ENCODE measurements at places on chromosomes 2 and 18.

DNA sequence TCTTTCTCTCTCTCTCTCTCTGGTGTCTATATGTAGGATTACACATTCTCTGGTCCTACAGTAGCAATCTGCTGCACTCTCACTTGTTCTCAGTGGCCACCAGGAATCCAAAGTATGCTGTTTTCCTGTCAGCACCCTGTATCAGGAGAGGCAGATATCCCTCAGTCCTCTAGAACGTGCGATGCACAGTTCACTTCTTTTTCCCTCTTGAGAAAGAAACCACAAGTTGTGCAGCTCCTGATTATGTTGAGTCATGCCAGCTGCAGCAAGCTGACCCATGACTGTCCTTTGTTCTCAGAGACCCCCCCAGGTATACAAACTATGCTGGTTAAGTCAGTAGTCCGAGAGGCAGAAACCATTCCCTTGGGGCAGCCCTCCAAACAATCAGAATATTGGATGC lies 54.6 kb downstream of the LANCL1 start:
- DNase-seq: no peak

- DNase-seq: no peak
Measured at GRCh38 chr2:100246163-100247145, 75.8 kb downstream of the LONRF2 start.

- peak; percentile 77 for DNase-seq
Measured at GRCh38 chr2:58428096-58429013, 187.2 kb upstream of the FANCL start.

DNA sequence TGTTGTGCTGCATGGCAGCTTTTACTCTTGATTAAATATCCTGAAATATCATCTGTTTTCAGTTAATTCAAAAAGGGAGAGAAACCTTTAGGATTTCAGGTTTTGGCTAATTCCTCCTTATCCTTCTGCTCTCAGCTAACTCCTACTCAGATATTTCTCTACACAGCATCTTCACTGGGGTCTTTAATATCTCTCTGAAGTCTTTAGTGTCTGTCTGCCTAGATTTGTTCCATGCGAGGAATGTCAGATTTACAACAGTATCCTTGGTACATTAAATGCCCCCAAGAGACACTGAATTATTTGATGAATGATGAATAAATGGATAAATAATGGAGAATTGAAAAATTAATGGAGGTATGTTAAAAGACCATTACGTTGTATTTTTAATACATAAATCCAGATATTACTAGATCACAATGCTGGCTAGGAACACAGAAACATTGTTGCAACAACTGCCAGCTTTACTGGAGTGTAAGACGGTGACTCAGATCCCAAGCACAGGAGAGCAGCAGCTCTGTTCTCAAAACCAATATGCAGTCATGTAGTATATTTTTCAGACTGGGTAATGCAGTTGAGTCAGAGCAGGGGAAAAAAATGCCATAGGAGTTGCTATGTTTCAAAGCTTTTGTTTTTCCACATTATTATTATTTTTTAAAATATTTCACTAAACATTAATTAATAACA lies 388.0 kb upstream of the SYT4 start:
- DNase-seq: no peak

- no peak for DNase-seq
Measured at GRCh38 chr18:50849419-50849821, 29.5 kb upstream of the ME2 start.

- DNase-seq: no peak
Measured at GRCh38 chr2:160306985-160307384, 106.9 kb upstream of the ITGB6 start.

DNA sequence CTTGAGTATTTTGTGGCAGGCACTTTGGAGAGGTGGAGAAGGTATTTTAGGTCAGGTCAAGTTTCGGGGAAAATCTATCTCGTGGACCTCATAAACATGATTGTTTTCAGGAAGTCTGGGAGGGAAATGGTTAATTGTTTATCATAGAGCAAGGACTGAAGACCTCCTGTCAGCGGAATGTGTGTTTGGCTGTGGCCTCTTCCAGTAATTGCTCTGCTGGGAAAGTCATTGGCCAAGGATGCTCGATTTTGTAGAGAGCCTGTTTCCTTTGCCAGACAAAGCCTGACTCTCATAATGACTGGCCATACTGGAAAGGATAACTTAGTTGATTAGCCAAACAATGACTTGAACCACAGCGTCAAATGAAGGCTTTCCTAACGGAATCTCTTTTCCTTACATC lies 30.0 kb downstream of the IL1R2 start:
- no peak for DNase-seq

GRCh38 chr2:72887740-72888437 lies 681 bp downstream of the SPR start:
- peak; percentile 82 for DNase-seq

GRCh38 chr2:190205657-190206056 lies 114.0 kb downstream of the HIBCH start:
- DNase-seq: no peak

DNA sequence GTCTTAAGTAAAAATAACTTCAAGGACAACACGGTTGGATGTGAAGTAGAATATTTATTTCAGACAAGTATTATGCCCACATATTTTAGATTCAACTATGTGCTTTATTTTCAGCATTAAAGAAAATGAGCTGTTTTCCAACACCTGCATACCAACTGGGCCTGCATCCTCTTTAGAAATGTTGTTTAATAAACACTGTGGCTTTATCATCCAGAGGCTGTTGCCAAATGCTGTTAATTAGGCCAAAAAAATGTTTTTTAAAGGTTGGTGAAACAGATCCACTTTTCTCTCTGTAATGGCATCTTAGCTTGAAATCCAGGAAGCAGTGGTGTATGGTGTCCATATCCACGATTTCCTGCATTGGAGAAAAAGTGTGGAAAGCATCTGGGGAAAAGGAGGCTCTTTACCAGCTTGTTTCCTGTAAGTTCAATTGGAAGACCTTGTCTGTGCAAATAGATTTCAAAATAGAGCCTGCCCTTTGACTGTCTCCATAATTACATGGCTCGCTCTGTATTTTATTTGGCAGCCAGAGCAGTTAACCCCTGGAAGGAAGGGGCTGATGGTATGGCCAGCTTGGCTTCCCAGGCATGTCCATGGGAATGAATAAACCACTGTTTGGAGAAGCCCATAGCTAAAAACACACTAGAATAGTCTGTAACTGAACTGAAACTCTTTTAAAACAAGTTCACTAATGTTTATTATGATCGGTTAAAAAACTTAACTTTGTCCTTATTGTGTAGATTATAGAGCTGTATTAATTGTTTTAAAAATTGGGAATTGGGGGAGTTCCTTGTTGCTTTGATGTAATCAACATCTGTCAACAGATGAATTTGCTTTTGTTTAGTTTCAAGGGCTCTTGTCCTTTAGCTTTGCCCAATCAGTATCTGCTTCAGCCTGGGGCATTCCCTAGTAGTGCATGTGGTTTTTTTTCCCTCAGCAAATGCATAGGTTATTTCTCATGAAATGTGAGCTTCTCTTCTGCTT lies 33.0 kb upstream of the DLX1 start:
- peak; percentile 18 for DNase-seq

GRCh38 chr2:9085353-9085752 lies 81.9 kb upstream of the MBOAT2 start:
- DNase-seq: no peak

DNA sequence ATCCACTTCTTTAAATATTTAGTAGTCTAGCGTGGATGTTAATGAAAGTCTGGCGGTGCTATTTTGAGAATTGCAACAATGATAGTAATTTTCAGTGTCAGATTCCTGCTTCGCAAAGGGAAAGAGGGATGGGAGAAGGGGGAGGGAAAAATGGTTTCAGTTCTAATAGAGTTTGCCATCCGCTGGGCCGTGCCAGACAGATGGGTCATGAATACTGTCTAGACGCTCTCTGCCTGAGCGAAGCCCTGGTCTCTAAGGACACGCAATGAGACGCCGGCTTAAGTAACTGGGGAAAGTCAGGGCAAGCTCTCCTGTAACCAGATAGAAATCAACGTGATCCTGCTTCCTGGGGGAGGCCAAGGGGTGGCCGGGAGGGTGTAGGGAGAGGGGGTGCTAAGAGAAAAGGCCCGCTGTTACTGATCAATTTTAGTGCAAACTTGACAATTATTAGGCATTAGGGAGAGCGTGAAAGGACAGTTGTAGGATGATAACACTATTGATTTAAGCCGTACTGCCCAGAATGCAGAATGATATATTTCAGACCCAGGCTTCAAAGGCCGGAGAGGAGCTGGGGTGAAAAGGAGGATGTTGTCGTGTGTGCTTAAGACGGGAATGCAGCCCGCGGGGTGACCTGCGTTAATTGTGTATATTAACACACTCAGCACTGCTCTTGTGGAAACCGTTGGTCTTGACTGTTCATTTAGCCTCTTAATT lies 229.2 kb downstream of the LDLRAD4 start:
- DNase-seq: peak; percentile 86

GRCh38 chr2:111661286-111661940 lies 222.6 kb downstream of the ANAPC1 start:
- no peak for DNase-seq

- DNase-seq: no peak
Measured at GRCh38 chr18:73923866-73924265, 223.8 kb downstream of the FBXO15 start.

GRCh38 chr2:219001577-219002394 lies 8.6 kb upstream of the CRYBA2 start:
- peak; percentile 92 for DNase-seq

DNA sequence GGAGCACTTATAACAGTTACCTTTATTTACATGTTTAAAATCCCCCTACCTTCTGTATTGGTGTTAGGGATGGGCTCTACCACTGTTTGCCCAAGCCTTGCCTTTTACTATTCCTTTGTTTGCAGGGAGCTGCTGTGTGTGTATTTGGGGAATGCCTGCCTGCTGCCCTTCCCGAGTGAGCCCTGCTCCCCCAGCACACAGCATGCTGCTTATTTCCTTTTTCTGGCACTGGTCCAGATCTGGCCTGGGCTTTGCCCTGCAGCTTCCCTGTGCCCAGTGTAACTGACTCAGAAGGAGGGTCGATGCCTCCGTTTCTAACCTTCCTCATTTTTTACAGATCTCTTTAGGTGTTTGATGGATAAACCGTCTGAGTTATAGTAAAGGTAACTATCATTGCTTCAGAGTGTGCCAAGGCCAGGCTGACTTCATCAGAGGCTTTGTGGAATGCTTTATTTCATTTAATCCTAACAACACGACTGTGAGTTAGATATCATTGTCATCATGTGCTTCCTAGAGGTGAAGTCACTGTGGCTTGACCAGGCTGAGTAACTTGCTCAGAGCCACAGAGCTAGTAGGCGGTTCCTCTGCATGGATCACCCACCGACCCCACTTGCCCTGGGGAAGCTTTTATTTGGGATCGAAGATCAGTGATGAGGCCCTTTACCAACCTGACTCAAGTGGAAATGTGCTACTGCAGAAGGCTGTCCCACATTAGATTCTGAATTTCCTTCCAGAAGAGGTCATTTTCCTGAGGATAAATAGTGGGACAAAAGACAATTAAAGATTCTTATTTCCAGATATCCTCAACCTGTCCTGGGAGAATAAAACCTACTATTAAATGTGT lies 238.8 kb downstream of the ZNF407 start:
- DNase-seq: peak; percentile 2

DNA sequence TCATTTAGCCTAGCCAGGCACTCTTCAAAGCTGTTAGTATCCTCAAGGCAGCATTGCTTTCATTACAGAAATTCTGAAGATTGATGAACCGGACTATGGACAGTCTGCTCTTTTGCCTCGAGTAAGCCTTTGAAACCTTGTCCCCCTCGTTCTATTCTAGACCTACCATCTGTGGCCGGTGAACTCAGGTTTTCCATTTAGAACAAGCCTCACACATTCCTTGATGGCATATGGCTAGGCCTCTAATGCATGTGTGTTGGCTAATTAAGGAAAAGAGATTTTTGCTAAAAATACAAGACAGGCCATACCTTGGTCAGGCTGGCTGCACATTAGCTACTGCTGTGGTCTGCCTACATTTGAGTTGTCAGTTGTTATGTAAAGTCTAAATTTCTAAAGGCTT lies 111.8 kb downstream of the CERS6 start:
- DNase-seq: no peak

GRCh38 chr18:45197526-45197970 lies 417.7 kb upstream of the SLC14A2 start:
- no peak for DNase-seq

DNA sequence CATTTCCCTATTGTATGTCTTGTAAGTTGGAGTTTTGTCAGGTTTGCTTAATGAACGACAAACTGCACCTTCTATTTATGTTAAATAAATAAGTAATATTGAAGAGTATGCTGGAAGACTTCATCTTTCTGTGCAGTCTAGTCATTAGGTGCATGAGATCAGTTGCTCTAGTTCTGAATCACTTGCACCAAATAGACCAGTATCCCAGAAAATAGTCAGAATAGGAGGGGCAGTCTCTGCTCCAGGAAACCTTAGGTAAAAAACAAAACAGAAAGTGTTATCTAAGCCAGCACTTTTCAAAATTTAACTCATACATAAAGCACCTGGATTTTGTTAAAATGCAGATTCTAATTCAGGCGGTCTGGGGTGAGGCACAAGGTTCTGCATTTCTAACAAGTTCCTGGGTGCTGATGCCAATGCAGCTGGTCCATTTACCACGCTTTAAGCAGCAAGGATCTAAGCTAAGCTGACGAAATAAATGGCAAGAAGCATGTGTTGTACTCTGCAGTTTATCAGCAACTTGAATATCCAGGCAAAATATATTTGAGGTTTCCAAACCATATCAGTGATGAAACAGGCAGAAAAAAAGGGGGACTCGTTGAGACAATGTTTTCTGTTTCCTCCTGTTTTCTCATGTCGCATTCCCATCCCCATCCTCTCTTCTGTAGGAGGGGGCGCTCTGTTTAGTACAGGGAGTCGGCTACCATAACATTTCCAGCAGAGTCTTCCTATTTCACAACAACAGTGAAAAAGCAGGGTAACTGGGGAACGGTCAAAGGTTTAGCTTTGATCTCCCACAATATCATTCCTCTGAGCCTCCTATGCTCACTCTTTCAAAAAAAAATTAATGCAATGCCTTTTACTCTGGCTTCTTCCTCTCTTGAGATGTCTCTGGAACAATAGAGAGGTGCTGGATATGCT lies 106.4 kb downstream of the MBD2 start:
- no peak for DNase-seq

Data from NCI-H1417 (cell line).